Mucosa of descending colon (tissue), 3 donors: ENCODE measurements at places on chromosomes 6 and 20.

DNA sequence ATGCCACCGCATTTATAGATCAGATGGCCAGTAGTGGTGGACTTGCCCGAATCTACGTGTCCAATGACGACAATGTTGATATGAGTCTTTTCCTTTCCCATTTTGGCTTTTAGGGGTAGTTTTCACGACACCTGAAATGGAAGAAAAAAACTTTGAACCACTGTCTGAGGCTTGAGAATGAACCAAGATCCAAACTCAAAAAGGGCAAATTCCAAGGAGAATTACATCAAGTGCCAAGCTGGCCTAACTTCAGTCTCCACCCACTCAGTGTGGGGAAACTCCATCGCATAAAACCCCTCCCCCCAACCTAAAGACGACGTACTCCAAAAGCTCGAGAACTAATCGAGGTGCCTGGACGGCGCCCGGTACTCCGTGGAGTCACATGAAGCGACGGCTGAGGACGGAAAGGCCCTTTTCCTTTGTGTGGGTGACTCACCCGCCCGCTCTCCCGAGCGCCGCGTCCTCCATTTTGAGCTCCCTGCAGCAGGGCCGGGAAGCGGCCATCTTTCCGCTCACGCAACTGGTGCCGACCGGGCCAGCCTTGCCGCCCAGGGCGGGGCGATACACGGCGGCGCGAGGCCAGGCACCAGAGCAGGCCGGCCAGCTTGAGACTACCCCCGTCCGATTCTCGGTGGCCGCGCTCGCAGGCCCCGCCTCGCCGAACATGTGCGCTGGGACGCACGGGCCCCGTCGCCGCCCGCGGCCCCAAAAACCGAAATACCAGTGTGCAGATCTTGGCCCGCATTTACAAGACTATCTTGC, 725 bp downstream of the EEF1A1 start:
- peak; percentile 88 for DNase-seq

- peak; percentile 70 for DNase-seq
Measured at GRCh38 chr6:52115891-52116604, 28.6 kb upstream of the PKHD1 start.

- peak; percentile 79 for DNase-seq
Measured at GRCh38 chr6:151390851-151391470, 398 bp downstream of the ZBTB2 start.

DNA sequence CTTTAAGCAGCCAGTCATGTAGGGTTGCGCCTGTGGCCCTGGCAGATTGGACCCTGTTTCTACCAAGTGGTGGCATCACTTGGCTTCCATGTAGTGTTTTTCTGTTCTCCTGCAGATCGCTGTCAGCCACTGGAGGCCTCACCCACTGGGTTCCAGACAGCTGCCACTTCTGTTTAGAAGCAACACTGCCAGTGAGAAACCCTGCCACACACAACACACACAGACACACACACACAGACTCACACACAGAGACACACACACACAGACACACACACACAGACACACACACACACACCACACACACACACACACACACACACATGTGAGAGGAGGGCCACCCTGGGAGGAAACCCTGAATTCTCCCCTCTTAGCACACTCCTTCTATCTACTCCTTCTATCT, 51.8 kb downstream of the UTRN start:
- no peak for DNase-seq

DNA sequence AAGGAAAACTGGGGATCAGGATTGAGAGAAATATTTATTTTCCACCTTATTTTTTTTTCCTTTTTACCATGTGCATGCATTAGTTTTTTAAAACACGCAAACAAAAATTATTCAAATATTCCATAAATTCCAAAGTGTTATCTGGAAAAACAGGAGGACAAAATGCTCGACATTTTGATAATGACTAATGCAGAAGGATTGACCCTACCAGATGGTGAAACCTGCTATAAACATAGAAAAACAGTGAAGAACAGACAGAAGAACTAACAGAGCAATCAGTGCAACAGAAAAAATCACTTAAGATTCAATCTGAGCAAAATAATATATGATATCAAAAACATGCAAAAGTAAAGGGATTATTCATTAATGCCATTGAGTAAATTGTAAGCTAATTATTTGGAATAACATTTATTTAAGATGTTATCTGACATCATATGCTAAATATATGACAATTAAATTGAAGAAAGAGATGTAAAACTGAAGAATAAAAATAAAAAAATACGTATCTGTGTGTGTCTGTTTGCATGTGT, 218.4 kb downstream of the LMBRD1 start:
- DNase-seq = no peak
